ENCODE measurements at places on chromosomes 3 and 15. TPM values are rescaled to one million over a fixed set of nuclear protein-coding genes. Genes with fewer than 3 reads are reported as not detected.

Gene LTK
- 0.20 TPM for total RNA-seq

Gene FAM131A
- total RNA-seq = 4.1 TPM

GRCh38 chr3:42230860-42231259 is 35.1 kb downstream of the CCK start:
- no peak for DNase-seq

GRCh38 chr3:15096046-15096445 is 2.9 kb downstream of the RBSN start:
- no peak for DNase-seq

Gene MKRN3
- total RNA-seq = 0.80 TPM

Gene FAM227B
- 3.0 TPM for total RNA-seq

GRCh38 chr3:172302203-172302602 is 146.1 kb downstream of the GHSR start:
- no peak for DNase-seq

Gene SLC6A11
- total RNA-seq = not detected

Gene SEMA6D
- not detected for total RNA-seq

GRCh38 chr3:172166890-172167289 is 127.5 kb downstream of the FNDC3B start:
- DNase-seq = no peak

- DNase-seq = no peak
Observed at GRCh38 chr3:182198345-182198744, 486.6 kb downstream of the SOX2 start.

DNA sequence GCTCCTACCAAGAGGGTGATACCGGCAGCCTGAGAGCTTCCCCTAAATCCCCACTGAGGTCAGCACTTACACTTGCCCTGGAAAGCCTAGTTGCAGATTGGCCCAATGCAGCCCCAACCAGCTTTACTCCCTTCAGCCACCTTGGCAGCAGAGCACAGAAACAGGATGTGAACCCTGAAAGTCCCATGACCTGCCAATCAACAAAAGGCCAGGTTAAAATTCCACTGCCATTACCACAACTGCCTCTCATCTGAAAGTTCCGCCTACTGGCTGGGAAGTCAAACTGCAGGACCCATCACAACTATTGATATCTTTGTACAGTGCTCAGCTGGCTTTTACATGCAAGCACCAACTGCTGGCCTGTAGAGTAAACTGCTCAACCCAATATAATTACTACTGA is 156.2 kb downstream of the ZMAT3 start:
- no peak for DNase-seq

Gene APOD
- total RNA-seq = 0.30 TPM

DNA sequence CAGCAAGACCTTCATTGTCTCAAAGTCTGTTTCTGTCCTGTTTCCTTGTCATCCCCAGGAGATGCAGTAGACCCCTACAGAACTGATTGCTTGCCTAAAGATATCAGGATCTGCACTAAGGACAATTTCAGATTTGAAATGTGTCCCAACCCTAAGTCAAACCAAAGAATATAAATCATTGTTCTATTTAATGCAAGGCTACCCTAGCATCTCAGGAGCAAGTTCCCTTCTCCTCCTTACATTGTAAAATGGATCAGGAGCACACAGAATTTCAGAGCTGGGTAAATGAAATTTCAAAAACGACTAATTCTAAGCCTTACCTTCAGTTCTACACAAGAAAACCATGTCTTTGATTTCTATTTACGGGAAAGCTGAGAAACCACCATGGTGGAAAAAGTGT is 360.9 kb upstream of the KCNH8 start:
- DNase-seq = no peak

DNA sequence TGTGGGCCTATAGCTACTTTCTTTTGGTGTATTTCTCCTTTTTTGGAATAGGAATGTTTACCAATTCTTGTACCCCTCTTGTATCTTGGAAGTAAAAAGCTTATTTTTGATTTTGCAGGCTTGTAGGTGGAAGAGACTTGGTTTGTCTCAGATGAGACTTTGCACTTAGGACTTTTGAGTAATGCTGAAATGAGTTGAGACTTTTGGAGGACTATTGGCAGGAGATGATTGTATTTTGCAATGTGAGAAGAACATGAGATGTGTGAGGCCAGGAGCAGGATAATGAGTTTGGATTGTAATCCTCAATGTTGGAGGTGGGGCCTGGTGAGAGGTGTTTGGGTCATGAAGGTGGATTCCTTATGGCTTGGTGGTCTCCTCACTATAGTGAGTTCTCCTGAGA is 106.3 kb downstream of the KBTBD8 start:
- DNase-seq = no peak

DNA sequence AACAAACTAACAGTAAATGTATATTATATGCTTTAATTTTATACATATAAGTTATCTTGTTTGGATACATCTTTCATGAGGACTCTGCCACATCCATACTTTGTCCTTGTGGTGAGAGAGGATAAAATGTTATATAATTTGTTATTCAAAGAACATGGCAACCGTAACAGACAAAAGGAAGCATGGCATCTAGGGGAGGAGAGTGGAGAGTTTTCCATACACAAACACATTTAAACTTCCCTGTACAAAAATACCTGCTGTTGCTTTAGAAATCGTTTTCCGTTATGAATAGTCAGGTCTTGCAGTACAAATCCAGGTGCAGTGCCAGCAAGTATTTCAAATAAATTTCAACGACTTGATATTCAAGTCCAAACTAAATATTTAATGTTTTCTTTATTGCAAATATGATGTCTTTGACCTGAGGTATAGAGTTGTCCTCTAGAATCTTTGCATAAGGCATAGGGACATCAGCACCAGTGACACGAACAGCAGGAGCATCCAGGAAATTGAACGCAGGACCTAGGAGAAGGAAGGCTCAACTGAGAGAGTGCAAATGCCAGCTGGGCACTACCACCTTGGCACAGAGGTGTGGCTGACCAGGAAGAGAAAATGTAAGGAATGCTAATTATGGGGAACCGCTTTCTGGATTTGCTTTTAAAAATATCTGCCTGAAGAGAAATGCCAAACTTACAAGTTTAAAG is 5.8 kb downstream of the PDHB start:
- no peak for DNase-seq

DNA sequence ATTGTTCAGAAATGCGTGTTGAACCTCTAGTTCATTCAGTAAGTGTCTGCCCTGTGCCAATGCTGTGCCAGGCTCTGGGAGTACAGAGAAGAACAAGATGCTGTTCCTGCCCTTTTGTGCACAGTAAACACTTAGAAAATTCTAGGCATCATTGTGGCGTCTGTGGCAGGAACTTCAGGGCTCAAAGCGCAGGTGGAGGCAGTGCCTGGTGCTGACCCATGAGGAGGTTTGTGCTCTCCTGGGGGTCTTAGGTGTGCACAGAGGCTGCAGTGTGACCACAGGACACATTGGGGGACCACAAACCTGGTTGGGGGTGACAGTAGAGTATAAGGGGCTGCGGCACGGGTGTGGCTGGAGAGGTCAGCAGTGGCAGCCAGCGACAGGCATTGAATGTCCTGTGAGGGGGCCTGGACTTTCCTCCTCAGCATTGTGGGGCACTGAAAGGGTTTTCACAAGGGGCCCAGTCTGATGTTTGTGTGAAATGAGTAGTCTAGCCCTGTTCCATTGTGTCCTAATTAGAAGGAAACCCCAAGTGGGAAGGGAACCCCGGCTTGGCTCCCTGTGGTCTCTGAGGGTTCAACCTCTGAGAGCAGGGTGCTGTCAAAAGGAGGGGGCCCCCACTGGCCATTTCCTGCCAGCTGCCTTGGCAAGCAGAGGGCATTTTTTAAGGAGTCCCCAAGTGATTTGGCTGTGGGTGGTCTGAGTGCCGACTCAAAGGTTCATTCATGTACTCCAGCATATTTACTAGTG is 20.9 kb downstream of the MRAS start:
- no peak for DNase-seq

DNA sequence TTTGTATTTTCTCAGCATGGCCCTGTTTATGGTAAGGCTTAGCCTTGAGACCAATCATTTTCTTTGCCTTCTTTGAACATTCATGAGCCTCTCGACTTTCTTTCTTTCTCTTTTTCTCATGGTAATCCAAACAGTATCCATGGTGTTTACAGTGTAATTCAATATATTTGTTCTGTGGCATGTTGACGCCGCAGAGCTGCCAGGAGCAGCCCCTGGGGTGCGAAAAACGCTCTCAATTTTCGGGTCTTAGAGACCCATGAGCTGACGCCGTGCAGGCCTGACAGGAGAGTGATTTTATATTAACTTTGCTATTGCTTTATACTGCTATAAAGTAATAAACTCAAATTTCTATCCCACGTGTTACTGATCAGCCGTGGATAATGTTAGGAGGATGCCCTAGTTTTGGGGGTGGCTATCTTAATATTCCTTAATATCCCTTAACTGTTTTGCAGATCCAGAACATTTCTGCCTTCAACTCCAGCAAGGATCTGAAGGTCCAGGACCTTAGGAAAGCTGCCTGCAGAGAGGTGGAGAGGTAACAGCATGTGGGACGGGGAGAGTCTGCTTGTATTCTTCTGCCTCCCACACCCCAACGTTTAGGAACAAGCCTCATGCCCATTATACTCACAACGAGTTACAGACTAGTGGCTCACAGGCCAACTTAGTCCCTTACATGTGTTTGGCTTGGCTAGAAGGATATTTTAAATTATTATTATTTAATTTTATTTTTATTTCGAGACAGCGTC is 29.3 kb upstream of the MYO1E start:
- no peak for DNase-seq

GRCh38 chr15:54585063-54585462 is 606.8 kb downstream of the UNC13C start:
- no peak for DNase-seq

DNA sequence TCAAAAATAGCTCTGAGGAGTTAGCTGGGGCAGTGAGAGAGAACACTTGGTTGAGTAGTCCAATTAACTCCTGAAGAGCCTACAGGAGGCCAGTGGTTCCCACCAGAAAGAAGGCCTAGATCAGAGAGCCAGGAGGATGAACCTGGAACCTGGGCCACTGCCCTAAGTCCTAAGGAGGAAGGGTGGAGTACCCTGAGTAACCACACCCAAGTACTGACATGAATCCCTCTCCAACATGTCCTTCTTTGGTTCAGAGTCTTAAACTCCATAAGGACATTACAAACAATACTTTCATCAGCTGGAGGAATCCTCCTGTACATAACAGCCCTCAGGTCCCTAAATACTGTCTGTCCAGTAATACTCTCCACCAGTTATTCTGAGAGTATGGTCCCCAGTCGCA is 25.6 kb upstream of the C3orf62 start:
- DNase-seq = no peak

DNA sequence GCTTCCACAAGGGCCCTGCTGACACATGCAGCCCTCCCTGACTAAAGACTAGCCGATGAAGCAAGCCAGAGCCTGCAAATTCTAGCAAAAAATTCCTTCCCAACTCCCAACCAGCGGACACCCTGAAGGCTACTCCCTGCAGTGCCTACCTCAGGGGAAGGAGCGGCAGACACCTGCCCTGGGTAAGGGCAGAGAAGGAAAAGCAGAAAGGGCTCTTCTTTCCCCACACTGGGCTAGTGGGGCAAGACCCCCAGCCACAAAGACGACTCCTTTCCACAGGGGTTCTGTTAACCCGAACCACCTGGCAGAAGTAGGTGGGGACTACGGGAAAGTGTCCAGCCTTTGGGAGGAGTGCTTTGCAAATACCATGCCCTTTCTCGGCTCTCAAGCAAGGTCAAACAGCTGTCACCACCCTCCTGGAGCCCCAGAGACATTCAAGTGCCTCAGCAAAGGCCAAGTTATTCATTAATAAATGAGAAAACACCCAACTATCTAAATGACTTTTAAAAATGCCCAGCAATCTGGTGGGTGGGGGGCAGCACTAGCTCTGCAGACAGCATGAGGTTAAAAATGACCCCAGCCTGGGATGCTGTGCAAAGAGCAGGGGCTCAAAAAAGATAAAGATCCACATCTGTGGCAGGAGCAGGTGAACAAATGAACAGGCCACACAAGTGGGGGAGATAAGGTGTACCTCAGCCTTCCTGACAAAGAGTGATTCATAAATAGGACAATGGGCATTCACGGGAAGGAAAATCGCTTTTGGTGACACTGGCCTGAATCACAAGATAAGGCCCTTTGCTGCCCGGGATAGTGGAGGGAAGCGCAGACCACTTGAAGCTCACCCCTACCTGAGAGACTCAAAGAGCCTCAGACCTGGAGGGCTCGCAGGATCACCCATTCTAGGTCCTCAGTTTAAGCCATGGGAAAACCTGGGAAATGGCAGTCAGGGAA is 33.0 kb downstream of the CCDC12 start:
- DNase-seq = no peak

Gene KLHL25
- 6.0 TPM for total RNA-seq

Gene GNAT1
- not detected for total RNA-seq

GRCh38 chr3:122908251-122908650 is 113.4 kb downstream of the SLC49A4 start:
- DNase-seq = no peak

DNA sequence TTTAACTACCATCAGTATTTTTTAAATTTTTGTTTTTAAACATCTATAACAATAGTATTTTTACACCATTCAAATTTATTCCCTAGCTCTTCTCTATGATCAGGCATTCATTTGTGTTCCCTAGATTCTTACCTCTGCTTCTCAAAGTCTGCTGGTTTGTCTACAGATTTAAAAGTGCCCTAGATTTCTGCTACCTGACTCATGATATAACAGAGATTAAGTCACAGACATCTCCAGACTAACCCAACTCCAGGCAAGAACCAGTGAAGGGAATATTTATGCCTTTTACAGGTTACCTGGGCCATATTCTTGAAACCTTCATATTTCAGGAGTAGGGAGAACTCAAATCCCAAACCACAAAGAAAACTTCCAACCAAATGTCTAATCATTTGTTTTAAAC is 38.8 kb downstream of the ADAM10 start:
- no peak for DNase-seq

Gene MEGF11
- total RNA-seq = not detected

GRCh38 chr3:101879623-101880284 is 30.4 kb downstream of the NFKBIZ start:
- DNase-seq = no peak

- no peak for DNase-seq
Observed at GRCh38 chr3:14431452-14431916, 29.1 kb downstream of the SLC6A6 start.

Gene SNRK
- 28.6 TPM for total RNA-seq

Gene B3GNT5
- 56.4 TPM for total RNA-seq

- no peak for DNase-seq
Observed at GRCh38 chr15:88890495-88890894, 4.8 kb downstream of the HAPLN3 start.
